Mammary microvascular endothelial cell (primary cell): ENCODE measurements at places on chromosomes 5 and 9. TPM values are rescaled to one million over a fixed set of nuclear protein-coding genes. Genes with fewer than 3 reads are reported as not detected.

SLC36A2 gene
- total RNA-seq: not detected in 2 replicates

ZFP2 gene
- total RNA-seq: 0.15 and 0.60 TPM in 2 replicates

FOXD4L3 gene
- total RNA-seq: not detected in 2 replicates

PCDHB3 gene
- 0.30 and 0.47 TPM in 2 replicates for total RNA-seq

FBP2 gene
- total RNA-seq: not detected in 2 replicates

WDR38 gene
- total RNA-seq: 0.15 TPM in 1 of 2 replicates, not detected in the other

ADGRV1 gene
- total RNA-seq: not detected in 2 replicates
